ENCODE measurements at places on chromosomes 13 and 19.

- no peak for DNase-seq
Observed at GRCh38 chr13:23871616-23872220, 17.5 kb downstream of the MIPEP start.

- DNase-seq: no peak
Observed at GRCh38 chr19:30718707-30719106, 346.5 kb downstream of the ZNF536 start.

DNA sequence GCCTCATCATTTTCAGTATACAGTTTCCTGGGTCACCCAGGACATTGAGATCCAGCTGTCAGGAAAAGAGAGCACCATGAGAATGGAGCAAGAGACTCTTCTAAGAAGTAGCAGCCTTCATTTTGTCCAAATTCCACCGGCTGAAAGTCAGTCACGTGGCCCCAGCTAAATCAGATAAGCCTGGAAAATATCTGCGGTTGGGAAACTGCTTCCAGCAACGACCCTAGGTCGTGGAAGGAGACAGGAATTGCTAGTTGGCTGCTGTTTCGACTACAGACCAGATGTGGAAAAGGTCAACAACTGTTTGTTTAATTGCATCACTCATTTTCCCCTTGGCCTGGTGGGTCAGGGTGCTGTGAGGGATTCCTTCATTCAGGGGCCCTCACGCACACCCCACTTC is 107.0 kb downstream of the ZNF536 start:
- no peak for DNase-seq

- no peak for DNase-seq
Observed at GRCh38 chr19:571566-571974, 826 bp upstream of the BSG start.

DNA sequence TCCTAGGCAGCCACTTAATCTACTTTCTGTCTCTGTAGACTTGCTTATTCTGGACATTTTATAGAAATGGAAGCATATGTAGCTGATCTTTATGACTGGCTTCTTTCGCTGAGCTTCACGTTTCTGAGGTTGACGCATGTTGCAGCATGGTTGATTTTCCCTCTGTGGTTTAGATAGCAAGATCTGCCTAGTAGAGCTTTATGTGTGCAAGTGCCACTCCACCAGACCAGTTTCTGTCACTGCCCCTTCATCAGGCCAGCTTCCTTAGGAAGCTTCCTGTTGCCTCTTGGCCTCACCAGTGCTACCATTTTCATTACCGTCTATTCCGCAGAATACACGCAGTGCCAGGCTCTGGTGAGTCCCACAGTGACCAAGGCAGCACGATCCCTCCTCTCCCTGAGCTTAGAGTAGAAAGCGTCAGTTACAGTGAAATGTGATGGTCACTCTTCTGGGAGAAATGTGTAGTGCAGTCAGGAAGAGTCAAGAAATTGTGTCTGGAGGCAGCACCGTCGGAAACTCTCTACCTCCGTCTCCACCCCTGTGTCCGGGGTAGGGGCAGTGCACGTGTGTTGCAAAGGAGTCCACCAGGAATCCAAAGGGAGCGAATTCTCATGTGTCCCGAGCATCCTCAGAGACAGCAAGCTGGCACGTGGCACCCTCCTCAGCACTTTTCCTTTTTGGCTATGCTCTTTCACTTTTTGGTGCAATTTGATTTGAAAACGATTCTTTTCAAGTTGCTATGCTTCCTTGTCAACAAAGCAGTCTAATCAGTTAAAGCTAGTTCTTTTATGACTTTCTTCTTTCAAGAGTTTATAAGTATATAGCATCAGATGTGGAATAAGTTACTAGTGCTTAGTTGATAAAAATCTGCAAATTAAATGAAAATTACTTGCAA is 45.4 kb upstream of the GPR183 start:
- no peak for DNase-seq

- no peak for DNase-seq
Observed at GRCh38 chr19:23527797-23528196, 132.5 kb upstream of the ZNF91 start.

DNA sequence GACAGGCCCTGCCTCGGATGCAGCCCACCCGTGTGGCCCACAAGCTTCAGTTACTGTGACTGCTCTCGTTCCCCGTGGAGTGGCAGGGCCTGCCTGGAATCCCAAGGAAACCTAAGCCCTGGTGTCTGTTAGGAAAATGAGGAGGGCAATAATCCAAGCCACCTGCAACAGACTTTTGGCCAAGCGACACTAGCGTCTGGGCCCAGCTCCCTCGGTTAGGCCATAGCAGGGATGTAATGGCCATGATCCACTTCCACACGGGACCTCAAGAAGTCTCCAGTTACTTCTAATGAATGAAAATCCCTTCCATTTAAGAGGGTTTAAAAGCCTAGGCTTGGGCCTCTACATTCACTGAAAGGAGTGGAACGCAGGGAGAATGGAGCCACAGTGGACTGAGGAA is 8.9 kb downstream of the ZC3H4 start:
- no peak for DNase-seq

DNA sequence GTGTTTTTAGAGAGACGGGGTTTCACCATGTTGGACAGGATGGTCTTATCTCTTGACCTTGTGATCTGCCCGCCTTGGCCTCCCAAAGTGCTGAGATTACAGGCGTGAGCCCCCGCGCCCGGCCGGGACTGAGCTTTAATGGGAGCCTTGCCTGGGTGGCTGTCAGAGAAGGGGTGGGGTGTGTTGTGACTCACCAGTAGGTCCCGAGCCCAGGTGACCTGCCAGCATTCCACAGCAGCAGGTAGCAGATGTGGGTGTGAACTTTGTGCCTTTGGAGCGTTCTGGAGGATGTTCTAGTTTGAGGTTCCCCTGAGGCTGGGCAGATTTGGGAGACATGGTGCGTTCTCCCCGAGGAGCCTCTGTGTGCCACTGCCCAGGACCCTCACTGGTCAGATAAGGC is 7.1 kb upstream of the EPN1 start:
- DNase-seq: no peak

- DNase-seq: no peak
Observed at GRCh38 chr13:111962431-111962891, 104.5 kb upstream of the SOX1 start.

DNA sequence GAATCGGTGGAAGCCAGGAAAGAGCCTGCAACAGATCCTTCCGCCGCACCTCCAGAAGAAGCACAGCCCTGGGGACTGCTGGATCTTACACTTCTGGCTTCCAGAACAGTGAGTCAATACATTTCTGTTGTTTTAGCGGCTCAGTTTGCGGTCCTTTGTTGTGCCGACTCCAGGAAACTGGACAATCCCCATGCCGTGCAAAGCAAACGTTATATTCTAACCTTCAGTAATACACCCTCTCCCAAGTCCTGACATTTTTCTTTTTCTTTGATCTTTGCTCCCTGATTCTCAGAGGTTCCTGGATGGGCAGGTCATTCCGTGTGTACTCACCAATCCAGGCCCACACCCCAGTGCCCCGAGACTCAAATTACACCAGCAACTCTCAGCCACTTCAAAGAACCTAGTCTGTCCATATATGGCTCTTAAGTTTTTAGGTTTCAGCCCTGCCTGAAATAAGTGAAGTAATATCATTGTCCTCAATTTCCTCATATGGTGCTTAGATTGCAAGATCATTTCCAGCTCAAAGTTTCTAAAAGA is 387.1 kb upstream of the SGCG start:
- DNase-seq: no peak

DNA sequence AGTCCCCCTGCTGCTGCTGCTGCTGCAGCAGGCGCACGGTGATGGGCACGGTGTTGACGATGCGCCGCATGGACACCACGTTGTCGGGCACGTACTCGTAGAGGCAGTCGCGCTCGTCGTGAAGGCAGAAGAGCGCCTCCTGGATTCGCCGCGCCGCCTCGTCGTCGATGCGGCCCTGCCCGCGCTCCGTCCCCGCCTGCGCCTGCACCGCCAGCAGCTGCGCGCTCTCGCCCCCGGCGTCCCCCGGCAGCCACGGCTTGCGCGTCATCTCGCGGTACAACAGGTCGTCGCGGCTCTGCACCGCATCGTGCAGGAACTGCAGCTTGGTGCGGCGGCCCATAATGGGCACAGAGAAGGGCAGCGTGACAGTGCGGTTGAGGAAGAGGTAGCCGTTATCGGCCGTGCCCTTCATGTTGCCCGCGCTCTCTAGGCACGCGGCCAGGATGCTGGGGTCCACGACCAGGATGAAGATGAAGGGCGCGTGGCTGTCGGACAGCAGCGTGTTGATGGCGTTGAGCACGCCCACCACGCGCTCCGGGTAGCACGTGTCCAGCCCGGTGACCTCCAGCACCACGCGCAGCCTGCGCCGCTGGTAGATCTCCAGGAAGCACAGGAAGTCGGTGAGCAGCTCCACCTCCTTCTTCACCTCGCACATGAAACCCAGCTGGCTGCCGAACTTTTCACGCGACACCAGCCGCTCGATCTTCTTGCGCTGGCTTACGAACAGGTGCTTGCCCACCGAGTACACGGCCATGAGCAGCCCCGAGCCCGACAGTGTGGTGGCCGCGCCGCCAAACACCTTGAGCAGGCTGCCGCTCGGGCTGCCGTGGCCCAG is 8.1 kb downstream of the NKPD1 start:
- DNase-seq: no peak

DNA sequence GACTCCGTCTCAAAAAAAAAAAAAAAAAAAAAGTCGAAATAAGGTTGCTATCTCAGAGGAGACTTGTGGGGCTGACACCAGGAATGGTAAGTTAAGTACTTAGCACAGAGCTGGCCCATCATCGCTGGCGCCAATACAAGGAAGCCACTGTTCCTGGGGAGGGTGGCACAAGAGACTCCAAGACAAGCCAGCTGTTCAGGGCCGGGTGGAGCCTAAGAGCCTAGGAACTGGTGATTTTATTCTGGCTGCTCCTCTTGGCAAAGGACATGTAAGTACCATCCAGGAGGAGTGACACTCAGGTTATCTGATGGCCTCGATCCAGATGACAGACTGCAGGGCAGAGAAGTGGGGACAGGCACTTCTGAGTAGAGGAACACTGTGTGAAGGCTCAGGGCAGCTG is 3.8 kb downstream of the ELOF1 start:
- DNase-seq: no peak

- peak; percentile 13 for DNase-seq
Observed at GRCh38 chr13:52850396-52851136, 2.1 kb upstream of the PCDH8 start.

- no peak for DNase-seq
Observed at GRCh38 chr19:4369888-4370260, 26.5 kb downstream of the MPND start.

DNA sequence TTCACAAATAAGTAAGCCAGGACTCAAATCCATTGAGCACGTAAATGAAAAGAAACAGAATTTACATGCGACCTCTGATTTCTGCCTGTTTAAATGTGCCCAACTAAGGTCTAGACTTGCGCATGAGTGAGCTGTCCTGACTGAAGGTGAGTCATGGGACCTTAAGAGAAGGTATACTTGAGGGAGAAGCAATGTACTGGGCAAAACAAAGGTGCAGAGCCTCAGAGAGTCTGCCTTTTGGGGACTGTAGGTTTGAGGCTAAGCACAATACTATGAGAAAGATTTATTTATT is 45.8 kb downstream of the UFM1 start:
- no peak for DNase-seq

- DNase-seq: peak; percentile 7
Observed at GRCh38 chr13:26423629-26424028, 133.9 kb upstream of the WASF3 start.

GRCh38 chr19:13058951-13059660 is 43.6 kb downstream of the LYL1 start:
- no peak for DNase-seq

DNA sequence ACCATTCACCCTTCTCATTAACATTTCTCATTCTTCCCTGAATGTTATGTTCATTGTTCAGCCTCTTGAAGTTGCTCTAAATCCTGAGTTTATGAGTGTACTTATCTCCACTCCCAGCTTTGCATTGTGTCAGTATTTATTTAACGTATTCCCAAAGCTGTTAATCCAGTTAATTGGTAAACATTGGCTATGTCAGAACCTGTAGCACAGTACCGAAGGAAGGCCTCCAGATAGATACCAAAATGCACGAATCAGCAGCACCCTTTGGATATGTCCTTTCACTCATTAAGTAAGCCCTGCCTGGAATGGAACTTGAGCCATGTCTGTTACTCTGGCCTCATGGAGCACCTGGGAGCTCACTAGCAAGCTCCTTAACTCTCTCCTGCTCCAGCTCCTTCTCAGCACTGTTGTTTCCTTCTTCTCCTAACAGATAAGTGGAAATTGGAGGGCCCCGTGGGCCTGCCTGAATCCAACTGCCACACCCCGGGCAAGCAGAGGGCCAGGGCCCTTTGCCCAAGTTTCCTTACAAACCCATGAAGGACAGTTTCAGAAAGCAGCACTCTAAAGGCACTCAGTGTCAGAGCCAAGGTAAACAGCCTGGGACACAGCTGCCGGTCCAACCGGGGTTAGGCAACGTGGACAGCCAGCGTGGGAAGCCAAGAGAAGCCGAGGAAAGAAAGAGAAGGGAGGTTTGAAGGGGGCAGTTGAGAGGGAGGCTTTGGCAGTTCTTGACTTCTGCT is 155.0 kb upstream of the SERP2 start:
- DNase-seq: peak; percentile 25

DNA sequence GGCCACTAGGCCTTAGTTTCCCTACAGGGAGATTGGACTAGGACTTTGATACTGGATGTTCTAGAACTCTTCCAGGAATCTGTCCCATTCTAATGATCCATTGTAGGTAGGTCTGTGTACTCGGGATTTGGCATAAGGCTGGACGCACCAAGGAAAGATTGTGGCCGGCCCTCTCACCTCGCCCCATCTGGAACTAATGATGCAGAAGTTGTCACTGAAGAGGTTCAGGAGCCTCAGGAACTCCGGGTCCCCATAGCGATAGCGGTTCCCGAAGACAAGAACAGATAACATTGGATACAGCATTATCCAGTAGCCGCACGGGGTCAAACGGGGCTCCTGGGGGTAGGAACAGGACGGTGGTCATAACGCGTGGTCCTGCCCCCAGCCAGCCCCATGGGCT is 11.2 kb downstream of the EGLN2 start:
- no peak for DNase-seq

DNA sequence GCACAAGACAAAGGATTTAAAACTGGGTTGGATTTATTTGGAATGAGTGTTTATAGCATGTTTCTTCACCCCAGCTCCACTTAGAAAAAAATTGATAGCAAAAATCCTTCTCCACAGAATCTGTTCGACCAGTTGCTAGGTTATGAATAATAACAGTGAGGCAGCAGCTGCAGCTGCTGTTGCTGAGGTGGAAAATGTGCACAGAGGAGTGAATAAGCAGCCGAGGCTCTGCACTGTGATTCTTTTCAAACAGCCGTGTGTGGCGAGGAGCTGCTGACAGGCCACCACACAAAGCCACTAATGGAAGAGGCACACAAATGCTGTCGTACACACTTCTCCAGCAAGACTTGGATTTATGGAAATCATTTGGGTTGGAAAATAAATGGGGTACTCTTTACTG is 6.4 kb upstream of the RASL11A start:
- DNase-seq: no peak

DNA sequence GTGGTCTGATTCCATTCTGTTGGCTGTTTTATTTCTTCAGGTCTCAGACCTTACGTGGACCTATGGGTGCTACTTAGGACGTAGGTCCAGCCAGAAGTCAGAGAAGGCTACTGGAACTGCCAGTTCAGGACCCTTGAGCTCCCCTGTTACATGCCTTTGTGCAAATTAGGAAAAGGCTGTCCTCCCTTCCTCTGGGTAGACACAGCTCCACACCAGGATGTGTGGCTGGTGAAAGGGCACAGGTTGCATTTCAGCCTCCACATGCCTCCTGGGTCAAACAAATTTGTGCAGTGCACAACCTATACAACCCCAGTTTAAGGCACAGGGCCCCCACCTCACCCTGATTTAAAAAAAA is 43.9 kb upstream of the MAP3K10 start:
- DNase-seq: no peak

- no peak for DNase-seq
Observed at GRCh38 chr19:16062789-16063188, 13.5 kb upstream of the TPM4 start.

- no peak for DNase-seq
Observed at GRCh38 chr19:55370305-55370988, at the start of gene IL11. IL11 (minus strand) TSS chr19:55370463; CDS start chr19:55370310, 153 bp downstream.
